CD4-positive, alpha-beta T cell treated with Interleukin-2 at 100 ng/mL for 4 hours (primary cell): ENCODE measurements at places on chromosomes 5 and 9.

GRCh38 chr5:59584858-59585846, 308.4 kb downstream of the PDE4D start:
- no peak for DNase-seq

DNA sequence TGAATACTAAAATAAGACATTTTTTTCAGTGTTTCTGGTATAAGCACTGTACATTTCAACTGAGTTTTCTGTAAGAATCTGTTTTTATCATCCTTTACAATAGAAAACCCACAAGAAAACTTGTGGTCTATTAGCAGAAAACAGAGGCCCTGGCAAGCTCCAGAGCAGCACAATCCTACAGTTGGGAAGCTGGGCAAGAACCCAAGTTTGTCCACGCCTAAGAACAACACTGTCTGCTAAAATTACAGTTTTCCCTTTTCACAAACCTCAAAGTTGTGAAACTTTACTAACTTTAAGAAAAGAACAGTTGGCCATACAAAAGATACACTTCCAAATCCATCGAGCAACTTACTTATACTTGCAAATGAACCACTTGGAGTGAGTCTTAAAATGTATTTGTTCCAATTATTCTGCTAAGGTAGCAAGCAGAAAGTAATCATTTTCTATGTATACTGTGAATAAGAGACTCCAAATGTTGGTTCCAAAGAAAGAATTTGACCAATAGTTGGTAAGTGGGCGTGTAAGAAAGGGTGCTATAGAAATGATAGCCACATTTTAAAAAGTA, 982.0 kb upstream of the ARRDC3 start:
- no peak for DNase-seq

DNA sequence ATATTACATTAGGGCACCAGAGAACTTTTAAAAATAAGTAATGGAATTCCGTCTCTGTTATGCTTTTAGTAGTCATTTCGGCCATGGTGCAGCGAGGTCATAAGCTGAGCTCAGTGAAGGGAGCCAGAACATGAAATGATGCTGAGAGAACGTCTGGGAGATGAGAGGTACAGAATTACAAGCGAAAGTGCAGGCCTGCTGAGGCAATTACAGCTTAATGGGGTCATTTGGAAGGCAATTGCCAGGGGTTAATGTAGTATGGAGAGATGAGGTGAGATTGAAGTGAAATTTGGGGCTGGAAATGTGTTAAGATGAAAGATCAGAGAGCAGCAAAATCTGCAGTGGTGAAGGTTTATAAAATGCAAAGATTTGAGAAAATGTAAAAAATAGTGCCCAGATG, 96.5 kb downstream of the PBX3 start:
- no peak for DNase-seq

DNA sequence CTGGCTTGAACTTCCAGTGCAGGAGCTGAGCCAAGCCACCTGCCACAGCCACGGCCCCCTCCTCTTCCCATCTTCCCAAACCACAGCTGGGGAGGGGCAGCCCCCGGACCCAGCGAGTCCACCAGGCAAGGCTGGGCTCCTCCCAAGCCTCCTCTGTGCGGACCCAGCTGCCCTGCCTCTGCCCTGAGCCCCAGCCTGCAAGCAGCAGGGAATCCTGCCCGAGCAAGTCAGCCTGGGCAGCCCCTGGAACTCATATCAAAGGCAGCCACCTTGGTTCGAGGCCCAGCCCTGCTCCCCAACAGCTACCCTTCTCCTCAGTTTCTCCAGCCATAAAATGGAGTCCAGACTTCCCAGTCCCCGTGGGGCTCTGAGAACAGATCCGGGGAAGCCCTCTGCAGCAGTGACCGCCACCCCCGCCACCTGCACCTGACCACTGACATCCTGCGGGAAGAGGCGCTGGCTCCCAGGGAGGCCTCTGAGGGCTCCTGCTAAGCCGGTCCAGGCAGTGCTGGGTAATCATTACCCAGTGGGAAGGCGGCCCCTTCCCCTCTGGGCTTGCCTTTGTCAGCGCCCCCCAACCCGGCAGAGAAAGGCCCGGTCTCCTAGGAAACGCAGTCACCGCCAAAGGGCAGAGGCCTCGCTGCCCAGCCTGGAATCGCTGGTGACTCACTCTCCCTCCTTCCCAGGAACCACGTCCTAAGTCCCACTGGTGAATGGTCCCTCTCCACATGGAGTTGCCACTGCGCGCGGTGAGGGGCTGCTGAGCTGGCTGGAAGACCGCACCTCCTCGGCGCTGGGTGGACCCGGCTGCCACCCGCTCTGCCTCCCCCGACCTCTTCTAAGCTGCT, 1.5 kb downstream of the VAV2 start:
- no peak for DNase-seq

GRCh38 chr9:37999588-38000189, 69.3 kb downstream of the SHB start:
- no peak for DNase-seq

GRCh38 chr9:136865768-136866103, 372 bp downstream of the EDF1 start:
- DNase-seq = no peak

- DNase-seq = no peak
Observed at GRCh38 chr5:178416206-178416882, 173.8 kb downstream of the COL23A1 start.

DNA sequence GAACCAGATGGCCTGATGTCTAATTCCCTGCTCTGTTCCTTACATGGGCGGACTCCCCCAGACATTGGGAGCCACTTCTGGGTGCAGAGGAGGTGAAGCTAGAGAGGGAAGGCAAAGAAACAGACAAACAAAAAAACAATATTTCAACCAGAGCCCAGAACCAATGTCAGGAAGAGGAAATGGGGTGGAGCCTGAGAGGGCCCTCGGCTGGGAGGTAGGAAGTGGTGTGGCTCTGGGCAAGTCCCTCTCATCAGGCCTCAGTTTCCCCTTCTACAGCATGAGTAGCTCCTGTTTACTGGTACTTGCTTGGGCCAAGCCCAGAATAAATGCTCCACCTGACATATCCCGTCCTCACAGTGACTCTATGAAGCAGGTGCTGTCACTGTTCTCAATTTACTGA, 11.1 kb downstream of the SH2D3C start:
- no peak for DNase-seq

DNA sequence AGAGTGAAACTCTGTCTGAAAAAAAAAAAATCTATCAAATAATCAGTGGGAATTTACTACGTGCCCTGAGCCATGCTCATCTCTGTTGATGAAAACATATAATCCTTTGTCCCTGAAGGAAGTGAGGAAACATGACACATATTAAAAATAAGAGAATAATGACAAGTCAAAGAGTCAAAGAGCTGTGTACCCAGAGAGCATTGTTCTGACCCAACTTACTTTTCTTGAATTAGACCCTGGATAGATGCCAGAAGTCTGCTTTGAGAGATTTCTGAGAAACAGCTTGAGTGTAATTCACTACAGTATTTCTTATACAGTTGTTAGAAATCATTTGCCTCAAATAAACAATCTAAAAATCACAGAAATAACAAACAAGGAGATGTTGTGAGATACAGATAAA, 490.0 kb upstream of the PIK3R1 start:
- DNase-seq = no peak

DNA sequence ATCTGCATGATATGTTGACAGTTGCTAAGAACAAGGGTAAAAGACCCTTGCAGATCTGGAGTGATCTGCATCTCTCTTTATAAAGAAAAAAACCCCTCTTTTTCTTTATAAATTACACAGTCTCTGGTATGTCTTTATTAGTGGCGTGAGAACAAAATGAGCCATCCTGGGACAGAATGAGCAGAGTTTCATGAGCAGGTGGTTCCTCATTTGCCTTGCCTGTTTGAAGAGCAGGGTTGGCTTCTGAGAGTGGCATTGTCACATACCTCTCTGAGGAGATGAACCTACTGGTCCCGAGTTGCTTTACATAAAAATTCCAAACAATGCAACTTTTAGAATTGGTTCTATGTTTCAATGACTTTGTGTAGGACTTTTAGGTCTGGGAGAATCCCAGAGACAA, 94.3 kb downstream of the INSYN2B start:
- no peak for DNase-seq

GRCh38 chr9:16469184-16469583, 401.3 kb downstream of the BNC2 start:
- DNase-seq = no peak

DNA sequence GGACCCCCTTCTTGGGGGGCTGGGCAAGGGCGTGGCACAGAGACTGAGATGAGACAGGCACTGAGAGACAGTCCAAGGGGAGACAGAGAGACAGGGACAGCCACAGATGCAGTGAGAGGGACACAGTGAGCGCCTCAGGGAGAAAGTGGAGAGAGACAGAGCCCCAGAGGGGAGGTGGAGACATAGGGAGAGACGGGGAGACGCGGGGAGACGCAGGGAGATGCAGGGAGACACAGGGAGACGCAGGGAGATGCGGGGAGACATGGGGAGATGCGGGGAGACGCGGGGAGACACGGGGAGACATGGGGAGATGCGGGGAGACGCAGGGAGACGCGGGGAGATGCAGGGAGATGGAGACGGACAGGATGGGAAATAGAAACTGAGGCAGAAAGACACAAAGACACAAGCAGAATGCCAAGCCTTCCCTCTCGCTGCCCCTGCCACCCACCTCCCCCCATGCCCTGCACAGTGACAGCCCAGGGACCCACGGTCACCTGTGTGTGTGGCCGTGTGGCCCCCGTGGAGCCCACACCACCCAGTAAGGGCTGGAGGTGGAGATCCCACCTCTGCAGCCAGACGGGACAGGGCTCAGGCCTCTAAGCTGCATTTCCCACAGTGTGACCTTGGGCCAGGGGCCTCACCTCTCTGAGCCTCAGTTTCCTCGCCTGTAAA, 8.8 kb downstream of the FIBCD1 start:
- no peak for DNase-seq

DNA sequence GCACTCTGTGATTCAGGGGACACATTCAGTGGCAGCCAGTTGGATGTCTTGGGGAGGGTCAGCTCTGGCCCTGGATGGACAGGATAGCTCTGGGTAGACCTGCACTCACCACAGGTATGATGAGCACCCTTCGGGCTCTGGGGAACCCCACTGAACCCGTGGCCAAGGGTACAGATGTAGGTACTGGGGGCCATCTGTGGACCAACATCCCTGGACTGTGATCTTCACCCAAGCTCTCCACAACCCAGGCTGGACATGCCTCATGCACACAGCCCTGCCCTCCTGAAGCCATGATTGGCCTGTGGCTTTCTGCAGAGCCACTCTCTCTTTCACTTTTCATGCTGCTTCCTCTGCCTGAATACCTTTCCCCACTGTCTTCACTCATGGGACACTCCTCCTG, 15.6 kb upstream of the ACSL6 start:
- DNase-seq = no peak

DNA sequence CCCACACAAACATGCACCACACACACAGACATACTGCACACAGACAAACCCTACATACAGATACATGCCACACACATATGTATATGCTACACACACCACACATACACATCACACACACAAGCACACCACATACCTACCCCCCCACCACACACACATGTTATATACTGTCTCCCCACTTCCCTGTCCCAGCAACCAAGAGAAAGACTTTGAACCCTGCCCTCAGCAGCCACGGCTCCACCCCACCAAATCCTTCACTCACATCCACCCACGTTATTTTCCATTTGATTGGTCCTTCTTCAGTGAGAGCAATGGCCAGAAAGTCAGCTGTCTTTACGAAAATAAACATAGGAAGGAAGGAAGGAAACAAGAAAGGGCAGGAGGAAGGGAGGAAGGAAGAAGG, 479.8 kb downstream of the DIRAS2 start:
- no peak for DNase-seq

GRCh38 chr5:140041492-140042392, 1.4 kb downstream of the NRG2 start:
- no peak for DNase-seq
